Activated CD4-positive, alpha-beta T cell treated with anti-CD3 and anti-CD28 coated beads, Interleukin-2, amount 50 U/mL, for 16 hours (primary cell): ENCODE measurements at places on chromosomes 2 and 18.

DNA sequence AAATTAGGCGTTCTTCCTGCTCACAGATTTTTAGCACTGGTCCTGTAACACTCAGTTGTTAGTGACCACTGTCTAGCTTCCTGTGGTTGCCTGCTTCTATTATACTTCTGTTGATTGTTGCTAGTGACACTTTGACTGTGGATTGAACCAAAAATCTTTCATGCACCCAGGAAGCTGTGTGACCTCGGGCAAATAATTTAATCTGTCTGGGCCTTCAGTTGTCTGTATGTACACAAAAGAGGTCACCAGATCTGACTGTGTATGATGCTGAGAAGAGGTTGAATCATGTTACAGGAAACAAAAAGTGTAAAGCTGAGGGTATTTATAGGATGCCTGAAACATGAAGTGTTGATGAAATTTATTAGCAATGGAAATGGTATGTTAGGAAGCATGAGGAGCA, 12.7 kb downstream of the ICOS start:
- DNase-seq = peak; percentile 58

- DNase-seq = no peak
Measured at GRCh38 chr18:21741312-21741561, 645 bp downstream of the MIB1 start.

- DNase-seq = peak; percentile 24
Measured at GRCh38 chr2:12271589-12271984, 445.1 kb upstream of the TRIB2 start.

DNA sequence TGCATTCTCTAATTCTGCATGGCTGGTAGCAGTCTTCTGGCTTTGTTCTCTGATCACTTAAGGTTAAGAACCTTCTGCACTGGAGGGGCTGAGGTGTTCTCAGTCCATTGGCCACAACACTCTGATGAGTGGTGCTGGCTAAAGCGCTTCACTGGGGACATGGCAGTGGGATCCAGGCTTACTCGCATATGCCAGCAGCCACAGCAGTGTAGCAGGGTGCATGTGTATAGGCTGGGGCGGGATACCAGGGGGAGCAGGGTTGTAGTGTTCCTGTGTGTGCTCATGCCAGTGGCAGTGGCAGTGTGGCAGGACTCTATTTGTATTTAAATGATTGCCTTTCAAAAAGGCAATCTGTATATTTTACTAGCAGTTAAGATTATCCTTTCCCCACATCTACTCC, 11.1 kb upstream of the TACR1 start:
- no peak for DNase-seq

DNA sequence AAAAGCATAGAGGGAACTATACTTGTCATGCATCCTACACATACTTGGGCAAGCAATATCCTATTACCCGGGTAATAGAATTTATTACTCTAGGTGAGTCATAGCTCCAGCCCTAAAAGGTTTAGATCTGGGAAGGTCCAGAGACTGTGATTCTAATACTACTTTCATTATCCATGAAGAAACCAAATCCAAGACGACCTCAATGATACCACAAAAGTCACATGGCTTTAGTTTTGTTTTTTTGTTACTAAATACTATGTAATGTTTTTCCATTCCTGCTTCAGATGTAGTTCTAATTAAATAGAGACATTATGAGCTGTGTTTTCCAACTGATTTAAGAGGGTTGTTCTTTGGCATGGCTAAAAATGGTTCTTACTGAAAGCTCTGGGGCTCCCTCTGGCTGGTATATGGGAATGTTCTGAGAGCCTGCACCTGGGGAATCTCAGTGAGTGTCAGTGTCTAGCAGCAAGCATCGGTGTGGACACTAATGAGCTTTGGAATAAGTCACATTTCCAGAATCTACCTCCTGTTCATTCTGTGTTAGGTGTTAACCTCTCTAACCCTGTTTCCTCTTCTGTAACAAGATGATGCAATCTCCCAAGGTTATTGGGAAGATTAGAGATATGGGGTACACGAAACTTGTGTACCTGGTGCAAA, 20.5 kb upstream of the IL1RL2 start:
- no peak for DNase-seq

GRCh38 chr2:58764338-58765104, 523.4 kb upstream of the FANCL start:
- DNase-seq = no peak

DNA sequence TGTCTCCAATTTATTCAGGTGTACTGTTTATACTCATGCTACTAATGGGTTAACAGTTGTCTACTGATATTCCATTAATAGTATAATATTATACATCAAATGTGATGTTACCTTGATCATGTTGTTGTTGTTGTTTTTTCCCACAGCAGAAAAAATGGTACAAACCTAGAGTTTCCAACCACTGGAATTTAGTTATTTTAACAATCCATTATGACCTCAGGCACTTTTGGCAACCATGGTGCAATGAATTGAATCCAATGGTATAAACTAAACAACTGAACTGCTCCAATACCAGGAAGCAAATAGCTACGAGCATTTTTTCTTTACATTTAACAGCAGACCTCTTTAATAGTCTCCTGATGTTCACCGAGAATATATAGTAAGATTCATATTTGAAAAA, 31.0 kb upstream of the C2orf66 start:
- no peak for DNase-seq

GRCh38 chr2:113198790-113199612, 25.2 kb downstream of the PSD4 start:
- peak; percentile 72 for DNase-seq

DNA sequence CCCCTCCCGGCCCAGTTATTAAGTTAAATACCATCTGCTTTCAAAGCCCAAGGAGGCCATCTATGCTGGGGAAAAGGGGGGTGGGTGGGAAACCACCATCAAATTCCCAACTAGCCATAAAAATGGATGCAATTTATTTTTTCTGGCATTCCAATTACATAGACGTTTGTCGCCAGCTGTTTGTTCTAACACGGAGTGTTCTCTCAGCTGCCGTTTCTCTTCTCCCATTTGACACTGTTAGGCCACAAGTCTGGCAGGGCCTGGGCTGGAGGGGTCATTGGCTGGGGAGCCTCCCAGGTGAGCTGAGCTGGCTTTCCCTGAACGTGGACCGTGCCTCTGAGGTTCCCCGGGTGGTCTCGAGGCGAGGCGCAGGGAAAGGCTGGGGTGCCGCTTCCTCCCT, 16.6 kb downstream of the ATOH8 start:
- DNase-seq = no peak

- no peak for DNase-seq
Measured at GRCh38 chr2:28906376-28906775, 11.9 kb downstream of the WDR43 start.

DNA sequence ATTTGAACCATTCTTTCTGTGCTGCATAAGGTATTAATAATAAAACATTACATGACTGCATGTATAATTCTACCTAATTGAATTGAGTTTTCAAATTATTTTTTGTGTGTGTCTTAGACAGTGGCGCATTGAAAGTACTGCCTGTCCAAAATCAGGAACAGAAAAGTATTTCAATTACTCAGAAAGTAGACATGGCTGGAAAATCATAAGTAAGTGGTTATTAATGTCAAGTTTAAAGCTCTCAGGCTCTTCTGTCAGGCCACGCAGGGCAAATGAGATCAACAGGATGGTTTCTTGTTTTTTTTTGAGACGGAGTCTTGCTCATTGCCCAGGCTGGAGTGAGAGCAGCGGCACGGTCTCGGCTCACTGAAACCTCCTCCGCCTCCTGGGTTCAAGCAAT, 32.4 kb upstream of the DARS1 start:
- DNase-seq = no peak

GRCh38 chr18:23669804-23670405, 7.2 kb upstream of the ANKRD29 start:
- no peak for DNase-seq

DNA sequence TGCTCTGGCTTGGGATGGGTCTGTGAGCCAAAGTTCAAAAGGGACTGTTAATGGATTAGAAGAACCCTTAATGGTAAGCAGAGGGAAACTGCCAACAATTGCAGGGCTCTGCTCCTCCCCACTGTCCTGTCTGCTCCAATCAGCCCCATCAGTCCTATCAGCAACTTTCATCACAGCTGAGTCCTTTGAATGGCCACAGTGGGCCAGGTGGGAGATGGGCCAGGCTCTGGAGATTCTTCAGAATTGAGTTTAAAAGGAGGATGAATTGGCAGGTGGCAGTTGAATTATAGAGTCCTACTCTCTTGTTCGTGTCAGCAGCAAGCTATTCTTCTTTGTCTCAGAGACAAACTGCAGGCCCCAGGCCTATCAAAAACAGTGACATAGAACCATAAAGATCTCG, 573.9 kb downstream of the EPHA4 start:
- no peak for DNase-seq

GRCh38 chr2:12776521-12776961, 59.8 kb downstream of the TRIB2 start:
- DNase-seq = no peak

DNA sequence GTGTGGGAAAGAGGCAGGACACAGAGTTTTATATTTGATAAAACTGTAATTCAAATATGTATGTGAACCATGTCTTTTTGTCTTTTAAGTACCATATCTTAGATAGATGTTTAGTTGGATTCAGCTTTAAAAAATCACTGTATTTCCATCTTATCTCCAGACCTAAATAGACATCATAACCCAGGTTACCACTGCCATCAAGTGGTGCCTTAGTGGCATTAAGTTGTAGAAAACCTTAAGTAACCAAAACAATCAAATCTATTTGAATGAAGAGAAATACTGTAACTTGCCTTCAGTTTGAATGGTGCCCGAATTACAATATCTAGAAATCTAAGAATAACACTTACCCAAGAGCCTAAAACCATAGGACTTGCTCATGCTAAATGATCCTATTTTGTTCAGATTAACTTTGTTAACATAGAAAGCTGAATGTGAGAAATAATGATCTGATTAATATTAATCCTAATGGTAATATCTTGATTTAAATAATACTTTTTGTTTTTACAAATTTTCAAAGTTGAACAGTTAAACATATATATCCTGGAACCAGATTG, 92.5 kb upstream of the MAP2 start:
- peak; percentile 2 for DNase-seq

DNA sequence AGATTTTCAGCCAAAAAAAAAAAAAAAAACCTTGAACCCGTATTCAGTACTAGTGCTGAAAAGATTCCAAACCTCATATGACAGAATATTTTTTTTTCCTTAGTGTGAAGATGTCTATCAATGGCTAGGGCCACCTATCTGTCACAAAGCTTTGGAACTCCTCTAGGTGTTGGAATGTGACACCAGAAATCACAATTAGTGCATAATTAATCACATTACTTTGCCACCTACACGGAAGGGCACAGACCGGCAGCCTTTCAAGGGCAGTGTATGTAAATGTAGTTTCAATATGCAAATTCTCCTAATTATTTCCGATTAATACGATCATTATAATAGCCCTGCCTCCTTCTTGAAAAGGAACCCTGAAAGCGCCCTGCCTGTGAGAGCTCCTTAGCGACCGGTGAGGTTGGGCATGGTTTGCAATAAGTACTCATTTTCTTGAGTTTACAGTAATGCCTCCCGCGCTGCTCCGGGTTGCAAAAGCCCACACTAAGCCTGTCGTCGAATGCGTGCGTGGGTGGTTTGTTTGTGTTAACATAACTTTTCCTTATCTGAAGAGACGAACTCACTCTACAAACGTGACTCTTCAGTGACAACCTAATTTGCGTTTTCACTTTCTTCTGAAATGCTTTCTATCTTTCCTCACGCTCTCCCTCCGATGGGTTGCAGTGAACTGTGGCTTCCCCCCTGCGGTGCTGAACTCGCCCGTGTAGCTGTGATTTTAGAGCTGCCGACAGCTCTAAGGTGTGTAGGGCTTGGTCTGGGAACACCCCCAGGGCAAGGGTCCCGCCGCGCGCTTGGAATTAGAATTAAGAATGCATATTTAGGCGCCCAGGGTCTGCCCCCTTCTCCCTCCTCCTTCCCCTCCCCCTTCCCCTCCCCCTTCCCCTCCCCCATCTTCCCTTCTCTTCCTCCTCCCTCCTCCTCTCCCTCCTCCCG, 765 bp upstream of the ID2 start:
- peak; percentile 57 for DNase-seq

DNA sequence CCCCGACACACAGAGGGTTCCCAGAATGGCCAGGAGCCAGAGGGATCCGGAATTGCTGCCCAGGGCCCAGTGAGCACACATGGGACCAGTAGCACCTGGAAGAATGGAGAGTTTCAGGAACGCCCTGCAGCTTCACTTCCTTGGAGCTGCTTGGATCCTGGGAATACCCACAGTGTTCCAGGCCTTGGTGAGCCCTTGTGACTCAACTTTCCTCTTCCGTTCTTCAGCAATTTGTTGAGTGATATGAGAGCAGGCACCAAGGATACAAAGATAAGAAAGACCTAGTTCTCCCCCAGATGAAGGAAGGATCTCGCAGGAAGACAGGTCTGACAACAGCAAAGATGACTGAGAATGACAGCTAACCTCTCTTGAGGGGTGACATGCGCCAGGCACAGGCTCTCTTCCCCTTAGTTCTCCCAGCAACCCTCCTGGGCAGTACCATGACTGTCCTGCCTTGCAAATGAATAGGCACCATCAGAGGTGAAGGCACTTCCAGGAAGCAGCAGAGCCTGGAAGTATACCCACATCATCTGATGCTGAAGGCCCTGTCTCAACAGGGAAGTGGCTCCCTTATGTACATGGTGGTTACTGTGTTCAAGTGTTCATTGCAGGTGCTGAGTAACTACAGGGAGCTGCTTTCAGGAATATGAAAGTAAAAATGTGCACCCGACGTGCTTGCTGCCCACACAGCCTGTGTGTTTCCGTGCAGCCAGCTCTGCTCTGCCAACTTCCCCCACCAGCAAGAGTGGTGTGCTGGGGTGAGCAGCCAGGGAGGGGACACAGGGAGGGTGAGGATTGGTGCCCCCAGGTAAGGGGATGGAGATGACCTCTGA, 116.2 kb downstream of the STPG4 start:
- DNase-seq = peak; percentile 23

- DNase-seq = no peak
Measured at GRCh38 chr2:145797692-145798091, 1277.8 kb upstream of the ZEB2 start.

DNA sequence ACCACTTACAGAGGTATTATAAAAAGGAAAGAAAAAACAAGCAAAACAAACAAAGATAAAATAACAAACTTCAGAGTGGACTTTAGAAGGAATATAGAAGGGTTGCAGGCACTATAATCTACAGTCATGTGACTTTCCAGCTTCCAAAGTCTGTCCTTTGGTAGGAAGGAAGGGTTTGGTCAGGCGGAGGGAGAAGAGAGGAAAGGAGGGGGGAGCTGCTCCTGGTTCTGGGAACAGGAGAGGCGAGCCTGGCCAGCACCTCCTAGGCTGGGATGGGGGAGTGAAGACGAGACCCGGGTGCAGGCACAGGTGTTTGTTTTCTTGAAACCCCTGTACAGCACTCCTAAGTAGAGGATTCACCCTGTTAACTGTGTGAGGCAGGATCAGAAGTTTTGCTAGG, 53.8 kb upstream of the GATA6 start:
- DNase-seq = no peak

GRCh38 chr2:216636551-216637450, 3.6 kb downstream of the IGFBP2 start:
- DNase-seq = no peak

- no peak for DNase-seq
Measured at GRCh38 chr2:204727368-204727767, 182.1 kb downstream of the PARD3B start.
